ENCODE measurements at places on chromosomes 7 and 10.

DNA sequence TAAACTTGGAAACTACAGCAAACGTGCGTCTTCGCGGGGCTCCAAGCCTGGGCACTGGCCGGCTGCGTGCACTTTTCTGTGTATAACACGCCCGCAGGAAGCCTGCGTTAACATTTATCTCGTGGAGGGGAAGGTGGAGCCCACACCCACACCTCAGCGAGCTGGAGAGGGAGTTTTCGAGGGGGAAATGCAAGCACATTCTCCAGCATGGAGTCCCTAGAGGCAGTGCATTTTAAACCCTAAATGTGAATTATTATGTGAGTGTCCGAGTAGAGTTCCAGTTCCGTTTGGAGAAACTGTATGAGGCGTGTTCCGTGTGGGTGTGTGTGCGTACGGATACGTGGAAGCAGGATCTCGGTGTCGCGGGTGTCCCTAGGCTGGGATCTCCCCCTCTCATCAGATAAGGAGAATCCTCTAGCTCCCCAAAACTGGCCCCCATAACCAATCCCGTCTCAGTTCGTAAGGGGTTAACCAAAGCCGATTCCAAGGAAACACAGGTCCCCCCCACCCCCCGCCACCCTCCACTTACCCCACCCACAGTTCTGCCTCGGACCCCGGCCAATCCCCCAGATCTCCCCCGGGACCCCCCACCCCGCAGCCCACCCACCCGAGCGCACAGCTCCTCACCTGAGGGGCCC, 403 bp downstream of the CDK6 start:
- no peak for DNase-seq

DNA sequence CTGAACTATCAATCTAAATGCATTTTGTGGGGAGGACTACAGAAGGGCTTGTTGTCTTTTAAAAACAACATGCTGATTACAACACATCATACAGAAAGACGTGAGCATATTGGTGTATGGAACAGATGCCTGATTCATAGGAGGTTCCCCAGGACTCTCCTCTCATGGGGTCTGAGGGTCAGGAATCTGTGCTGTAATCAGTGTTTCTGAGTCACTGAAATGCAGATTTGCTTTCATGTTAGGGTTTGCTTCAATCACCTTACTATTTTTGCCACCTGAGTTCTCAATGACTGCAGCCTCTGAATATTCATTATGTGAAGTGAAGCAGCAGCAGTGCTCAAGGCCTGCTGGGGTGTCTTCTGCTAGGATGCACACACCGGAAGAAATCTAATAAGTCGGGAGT, 550 bp upstream of the ANK3 start:
- no peak for DNase-seq

- DNase-seq = no peak
Observed at GRCh38 chr7:1950066-1950451, 280.0 kb downstream of the ELFN1 start.

GRCh38 chr10:11386044-11386443, 225.4 kb downstream of the USP6NL start:
- DNase-seq = no peak

DNA sequence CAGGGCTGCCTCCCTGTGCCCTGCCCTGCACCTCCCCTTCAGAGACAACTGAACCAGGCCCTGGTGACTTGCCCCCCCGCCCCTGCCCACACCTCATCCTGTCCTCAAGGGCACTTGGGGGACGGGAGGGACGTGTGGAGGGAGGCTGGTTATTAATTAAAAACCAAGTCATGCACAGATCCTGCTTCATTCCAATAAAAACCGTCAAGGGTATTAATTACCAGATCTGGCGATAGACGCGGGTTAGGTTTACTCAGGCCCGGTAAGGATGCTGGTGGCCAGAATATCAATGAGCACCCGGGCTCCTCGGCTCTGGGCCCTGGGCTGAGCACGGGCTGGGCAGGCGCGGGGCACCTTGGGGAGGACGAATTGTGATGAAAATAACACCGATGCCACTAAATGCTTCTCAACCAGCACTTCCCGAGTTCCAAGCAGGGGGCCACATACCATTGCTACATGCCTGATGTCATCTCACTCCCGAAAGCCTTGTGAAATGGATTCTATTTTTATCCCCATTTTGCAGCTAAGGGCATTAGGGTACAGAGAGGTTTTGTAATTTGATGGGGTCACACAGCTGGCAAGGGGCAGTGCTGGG, 24.5 kb upstream of the GTF2IRD1 start:
- DNase-seq = no peak

DNA sequence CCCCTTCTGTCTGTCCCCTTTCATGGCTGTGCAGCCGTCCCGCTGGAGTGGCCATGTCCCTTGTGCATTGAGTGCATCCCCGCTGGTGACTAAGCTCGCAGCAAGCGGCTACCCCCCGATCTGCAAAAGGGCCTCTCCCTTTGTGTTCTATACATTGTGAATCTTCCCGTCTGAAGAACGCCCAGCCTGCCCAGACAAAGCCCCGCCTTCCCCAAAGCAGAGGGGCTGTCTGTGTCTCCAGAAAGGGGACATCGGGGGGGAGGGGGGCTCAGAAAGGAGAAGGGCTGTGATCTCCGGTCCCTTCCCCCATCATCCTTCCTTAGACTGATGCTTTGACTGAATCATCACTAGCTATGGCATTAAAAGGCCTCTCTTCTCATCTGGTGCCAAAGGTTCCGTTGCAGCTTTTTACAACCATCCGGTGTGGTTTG, 11.9 kb downstream of the NPTX2 start:
- no peak for DNase-seq

DNA sequence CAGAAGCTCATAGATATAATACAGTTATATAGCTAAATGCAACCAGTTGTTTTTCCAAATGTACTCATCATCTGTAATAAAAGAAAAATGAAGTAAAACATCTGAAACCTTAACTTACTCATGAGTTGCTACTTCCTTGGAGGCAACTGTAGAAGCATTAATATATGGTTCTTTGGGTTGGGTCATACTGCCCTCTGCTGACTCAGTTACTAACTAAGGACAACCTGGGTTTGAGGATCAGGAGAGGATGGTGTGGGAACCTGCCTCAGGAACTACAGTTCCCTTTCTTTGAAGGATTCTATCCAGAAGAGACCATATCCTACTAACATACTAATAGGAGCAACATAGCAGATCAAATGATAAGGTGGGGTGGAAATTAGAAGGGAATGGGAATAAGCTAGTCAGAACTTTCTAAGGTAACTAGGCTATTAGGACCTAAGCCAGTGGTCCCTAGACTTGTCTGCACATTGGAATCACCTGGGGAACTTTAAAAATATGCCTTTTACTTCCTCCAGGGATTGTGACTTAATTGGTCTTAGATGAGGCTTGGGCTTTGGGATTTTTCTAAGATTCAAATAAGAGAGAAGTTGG, 20.7 kb downstream of the COX15 start:
- DNase-seq = peak; percentile 49

DNA sequence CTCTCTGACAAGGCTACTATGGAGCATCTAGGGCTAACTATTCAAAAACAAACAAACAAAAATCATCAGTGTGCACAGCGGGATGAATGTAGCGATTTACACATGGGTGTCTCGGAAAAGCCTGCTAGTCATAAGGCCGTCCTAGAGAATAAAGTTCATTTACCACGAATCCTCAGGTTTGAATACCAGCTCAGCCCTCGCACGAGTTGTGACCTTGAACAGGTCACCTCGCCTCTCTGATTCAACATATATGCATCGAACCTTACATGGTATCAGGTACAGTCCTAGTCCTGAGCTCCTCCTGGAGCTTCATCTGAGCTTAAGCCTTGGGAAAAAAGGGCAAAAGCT, 572 bp downstream of the ATP5MF start:
- DNase-seq = no peak

DNA sequence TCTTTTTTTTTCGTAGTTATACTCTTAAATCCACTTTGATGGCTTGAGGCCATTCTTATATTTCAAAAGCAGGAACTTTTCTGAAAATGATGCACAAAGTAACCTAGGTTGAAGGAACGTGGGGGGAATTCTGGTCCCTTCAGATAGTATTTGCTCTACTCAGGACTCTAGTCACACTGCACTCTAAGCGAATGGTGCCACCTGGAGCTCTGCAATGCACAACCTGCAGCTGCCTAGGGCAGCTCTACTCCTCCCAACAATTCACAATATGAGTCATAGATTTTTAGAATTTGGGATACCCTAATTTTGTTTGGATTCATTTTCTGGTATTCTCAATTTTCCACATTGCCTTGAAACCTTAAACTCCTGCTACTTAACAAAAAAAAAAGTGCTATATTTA, 17.3 kb downstream of the SYPL1 start:
- DNase-seq = no peak

All from tibial nerve (tissue), 4 donors.